ENCODE measurements at places on chromosomes 5 and 9. TPM values are rescaled to one million over a fixed set of nuclear protein-coding genes. Genes with fewer than 3 reads are reported as not detected.
A peak's percentile ranks its signal among the peaks of the same experiment; 100 is the strongest.

GRCh38 chr5:157189223-157189622, 8.6 kb downstream of the ITK start:
- DNase-seq: no peak

- DNase-seq: no peak
Observed at GRCh38 chr5:100505984-100506670, 29.0 kb upstream of the FAM174A start.

DNA sequence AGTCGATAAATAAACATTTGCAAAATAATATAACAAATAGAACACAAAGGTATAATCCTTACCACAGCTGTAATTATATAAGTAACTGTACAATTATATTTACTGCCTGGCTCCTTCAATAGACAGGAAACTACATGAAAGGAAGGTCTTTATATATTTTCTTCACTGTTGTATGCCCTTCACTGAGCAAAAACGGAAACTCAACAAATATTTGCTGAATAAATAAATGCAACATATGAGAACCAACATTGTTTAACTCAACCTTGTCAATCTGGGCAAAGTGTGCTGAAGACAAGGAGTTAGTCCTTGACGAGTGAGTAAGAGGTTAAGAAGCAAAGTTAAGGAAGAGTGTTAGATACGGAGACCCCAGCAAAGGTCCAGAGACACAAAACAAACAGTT, 22.6 kb downstream of the PSMD5 start:
- DNase-seq: no peak

GRCh38 chr9:4674783-4675182, 4.6 kb upstream of the CDC37L1 start:
- DNase-seq: no peak

- DNase-seq: no peak
Observed at GRCh38 chr5:2164586-2164985, 281.9 kb upstream of the IRX4 start.

DNA sequence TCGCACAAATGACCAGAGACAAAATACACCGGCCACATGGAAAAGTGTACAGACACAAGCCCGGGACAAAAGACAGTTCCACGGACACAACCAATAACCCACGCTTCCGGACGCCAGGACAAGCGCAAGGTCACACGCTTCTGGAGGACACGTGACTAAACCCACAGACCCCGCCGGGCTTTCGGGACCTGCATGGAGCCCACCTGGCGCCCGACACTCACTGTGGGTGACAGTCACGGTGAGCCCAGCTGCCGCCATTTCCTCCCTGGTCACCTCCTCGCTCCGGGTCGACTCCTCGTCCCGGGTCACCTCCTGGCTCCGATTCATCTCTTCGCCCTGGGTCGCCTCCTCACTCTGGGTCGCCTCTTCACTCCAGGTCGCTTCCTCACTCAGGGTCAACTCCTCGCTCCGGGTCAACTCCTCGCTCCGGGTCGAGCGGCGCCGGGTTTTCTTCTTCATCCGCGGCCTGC, 470 bp downstream of the BAG1 start:
- DNase-seq: peak; percentile 19

GRCh38 chr5:65332591-65332990, 149.1 kb downstream of the ADAMTS6 start:
- DNase-seq: no peak

GRCh38 chr9:4317681-4318080, 17.8 kb upstream of the GLIS3 start:
- no peak for DNase-seq

GRCh38 chr5:171306781-171307591, 2.1 kb upstream of the TLX3 start:
- DNase-seq: no peak

DNA sequence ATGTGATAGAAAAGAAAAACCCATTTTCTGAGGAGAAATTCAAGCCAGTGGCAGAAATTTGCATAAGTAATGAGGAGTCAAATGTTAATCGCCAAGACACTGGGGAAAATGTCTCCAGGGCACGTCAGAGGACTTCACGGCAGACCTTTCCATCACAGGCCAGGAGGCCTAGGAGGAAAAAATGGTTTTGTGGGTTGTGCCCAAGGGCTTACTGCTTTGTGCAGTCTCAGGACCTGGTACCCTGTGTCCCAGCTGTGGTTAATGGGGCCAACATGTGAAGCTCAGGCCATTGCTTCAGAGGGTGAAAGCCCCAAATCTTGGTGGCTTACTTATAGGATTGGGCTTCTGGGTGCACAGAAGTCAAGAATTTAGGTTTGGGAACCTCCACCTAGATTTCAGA, 54.8 kb upstream of the ADAMTS2 start:
- no peak for DNase-seq

DNA sequence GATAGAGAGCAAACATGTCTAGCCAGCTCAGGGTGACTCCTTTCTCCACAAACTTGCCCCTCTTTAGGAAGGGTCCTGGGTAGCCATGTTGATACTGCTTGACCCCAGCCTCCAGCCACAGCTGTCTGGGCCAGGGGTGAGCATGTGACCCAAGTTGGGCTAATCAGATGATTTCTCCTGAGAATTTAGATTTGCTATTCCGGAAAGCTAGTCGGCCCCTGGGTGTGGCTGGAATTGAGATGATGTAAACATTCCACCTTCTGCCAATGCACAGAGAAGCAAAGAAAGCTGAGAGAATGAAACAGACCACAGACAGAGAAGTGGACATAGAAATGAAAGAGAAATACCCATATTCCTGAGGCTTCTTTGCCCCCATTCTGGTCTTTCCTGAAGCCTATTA, 17.8 kb upstream of the B4GALT1 start:
- no peak for DNase-seq

DNA sequence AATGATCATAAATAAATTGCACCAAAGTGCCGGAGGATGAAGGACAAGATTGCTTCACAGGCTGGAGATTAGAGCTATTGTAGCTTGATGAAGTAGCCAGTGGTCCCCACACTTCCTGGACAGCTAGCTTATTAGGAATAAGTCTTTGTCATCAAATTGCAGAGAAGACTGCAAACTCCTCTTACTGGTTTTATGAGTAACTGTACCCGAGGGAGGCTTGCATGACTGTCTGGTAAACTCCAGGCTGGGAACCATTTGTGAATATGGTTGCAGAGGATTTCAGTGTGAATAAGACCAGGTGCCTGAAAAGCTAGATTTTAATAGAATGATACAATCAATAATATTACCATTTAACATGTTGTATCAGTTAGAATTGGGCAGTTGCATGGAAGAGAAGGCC, 36.5 kb upstream of the SEMA5A start:
- DNase-seq: no peak

DNA sequence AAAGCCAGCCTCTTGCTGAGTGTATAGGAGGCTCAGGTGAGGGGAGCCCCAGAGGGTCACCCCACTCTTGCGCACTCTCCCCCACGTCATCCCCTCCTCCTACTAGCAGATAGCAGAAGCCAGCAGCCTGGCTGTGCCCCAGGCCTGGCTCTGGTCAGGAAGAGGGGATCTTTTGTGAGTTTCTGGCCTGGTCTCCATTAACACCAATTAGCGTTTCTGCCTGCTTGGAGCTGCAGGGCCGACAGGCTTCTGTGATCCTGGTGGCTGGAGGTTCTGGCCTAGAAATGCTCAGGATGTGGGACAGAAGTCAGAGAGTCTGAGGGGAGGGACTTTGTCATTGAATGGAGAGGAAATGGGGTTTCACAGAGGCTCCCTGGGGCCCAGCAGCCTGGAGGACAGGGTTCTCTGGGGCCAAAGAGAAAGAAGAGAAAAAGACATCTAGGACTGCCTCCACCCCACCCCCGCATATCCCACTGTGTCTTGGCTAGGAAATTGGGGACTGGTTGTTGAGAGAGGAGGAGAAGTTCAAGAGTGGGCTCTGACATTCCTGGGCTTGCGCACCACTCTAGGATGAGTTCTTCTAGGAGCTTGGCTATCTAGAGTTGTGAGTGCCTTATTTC, 47.5 kb upstream of the ARAP3 start:
- no peak for DNase-seq

- no peak for DNase-seq
Observed at GRCh38 chr9:7211657-7212056, 453.9 kb downstream of the KDM4C start.

DNA sequence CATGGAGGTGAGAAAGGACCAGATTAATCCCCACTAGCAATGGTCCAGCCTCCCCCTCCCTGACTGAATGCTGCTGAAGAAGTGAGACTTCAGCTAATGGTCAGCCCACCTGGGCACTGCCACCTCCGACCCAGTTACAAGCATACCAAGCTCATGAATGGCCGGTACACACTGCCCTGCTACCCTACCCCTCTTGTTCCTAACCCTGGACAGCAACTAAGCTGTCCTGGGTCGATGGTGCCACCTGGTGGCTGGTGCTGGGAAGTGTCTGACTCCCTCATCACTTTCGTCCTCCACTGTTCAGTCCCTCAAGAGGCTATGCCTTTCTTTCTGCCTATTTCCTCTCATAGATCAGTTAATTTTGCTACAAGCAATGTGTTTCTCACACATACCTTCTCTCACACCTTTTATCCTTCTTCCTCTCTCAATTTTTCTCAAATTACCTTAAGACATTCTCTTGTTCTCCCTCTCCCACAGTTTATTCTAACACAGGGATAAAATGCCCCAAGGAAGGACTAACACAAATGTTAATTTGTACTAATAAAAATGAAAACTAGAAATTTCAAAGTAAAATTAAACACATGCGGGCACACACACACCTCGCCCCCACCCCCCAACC, 42.4 kb downstream of the PAX5 start:
- no peak for DNase-seq

- no peak for DNase-seq
Observed at GRCh38 chr9:127346584-127346983, 50.4 kb upstream of the SLC2A8 start.

DNA sequence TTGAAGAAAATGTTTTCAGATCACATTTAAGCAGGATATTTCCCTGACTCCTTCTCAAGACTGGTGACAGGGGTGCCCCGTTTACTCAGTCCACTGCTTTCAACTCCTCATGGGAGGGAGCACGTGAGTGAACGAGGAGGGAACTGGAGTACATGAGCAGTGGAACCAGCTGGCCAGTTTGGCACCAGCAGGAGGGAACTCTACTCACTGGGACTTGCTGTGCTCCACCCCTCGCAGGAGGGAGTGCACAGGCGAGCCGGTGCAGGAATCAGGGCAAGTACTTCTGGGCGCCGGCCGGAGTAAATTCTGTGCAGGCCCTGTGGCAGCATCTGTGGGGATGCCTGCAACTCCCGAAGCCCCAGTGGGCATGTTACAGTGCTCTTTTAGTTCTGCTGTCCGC, 1941.1 kb upstream of the C9orf72 start:
- no peak for DNase-seq

- no peak for DNase-seq
Observed at GRCh38 chr9:38226491-38226951, 157.5 kb upstream of the SHB start.

DNA sequence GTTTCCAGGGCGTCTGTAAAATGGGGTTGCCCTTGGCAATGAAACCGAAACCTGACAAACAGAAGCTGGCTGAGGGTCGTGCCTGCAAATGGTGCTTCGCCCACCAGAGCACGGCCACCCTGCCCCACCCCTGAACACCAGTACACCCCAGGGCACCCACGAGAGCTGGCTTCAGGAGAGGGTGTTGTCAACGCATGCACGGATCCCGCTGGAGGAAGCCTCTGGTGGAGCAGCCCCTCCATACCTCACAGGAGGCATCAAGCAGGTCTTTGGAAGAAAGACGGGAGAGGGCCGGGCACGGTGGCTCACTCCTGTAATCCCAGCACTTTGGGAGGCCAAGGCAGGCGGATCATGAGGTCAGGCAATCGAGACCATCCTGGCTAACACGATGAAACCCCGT, 8.6 kb downstream of the SLC6A3 start:
- no peak for DNase-seq

DNA sequence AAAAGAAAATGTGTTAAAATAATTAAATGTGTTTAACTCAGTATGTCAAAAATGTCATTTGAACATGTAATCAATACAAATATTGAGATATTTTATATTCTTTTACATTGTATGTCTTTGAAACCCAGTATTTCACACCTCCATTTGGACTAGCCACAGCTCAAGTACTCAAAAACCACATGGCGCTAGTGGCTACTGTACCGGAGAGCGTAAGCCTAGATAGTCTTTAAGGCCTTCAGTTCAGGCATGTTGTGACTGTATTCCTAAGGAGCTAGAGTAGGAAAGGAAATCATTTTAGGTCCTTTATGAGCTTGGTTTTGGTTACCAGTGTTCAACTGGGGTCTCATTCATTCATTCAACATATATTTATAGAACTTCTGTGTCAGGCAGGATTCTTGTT, 12.8 kb downstream of the FBXW2 start:
- DNase-seq: no peak

DNA sequence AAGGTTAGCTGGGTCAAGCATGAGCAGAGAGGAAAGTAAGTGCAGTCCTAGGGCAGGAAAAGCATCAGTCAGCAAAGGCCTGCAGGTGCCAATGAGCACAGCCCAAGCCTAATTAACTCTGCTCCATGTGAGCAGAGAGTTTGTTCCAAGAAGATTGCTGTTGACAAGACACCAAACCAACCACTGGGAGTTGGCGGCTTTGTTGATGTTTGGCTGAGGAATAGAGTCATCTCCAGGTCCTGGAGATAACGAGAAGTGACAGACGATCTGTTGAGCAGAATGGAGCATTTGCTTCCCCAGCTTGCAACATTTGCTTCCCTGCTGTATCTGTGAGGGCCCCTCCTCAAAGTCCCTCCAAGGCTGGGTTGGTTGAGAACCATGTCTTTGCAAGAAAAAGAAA, 68.2 kb downstream of the FAM114A2 start:
- no peak for DNase-seq

DNA sequence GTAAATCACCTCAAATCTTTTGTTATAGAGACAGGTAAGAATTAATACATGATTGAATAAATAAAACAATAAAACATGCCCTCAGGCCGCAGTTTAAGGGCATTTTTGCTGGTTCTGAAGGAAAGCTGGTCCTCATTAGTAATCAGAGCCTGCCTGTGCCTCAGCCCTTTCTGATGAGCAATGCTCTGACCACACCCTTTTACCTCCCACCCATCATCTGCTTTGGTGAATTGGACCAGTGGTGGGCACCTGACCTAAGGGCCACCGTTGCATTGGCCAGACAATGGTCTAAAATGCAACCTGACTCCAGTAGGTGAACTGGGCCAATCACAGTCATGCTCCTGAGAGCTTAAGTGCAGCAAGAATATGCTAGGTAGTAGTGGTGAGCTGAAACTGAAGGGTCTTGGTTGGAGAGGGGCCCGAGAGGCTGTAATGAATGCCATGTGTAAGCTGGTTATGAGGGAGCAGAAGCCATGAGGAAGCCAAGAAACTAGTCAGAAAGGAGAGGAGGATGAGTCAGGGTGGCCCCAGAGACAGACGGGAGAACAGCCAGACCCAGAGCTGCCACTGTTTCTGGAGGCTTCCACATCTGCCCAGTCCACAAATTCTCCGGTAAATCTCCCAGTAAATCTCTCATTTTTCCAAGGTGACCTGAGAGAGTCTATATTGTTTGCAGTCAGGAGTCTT, 45.5 kb upstream of the ZSWIM6 start:
- no peak for DNase-seq

- DNase-seq: no peak
Observed at GRCh38 chr9:109518621-109519335, 20.7 kb upstream of the PTPN3 start.

ITGA2 gene
- 4.9 TPM for total RNA-seq

IQGAP2 gene
- total RNA-seq: 15.3 TPM

INSL6 gene
- not detected for total RNA-seq

OGN gene
- 210 TPM for total RNA-seq

SLC34A1 gene
- total RNA-seq: not detected

NTNG2 gene
- total RNA-seq: 1.2 TPM

CCDC180 gene
- 5.8 TPM for total RNA-seq

CDH6 gene
- total RNA-seq: 3.2 TPM

MLANA gene
- total RNA-seq: not detected

PPP2R2B gene
- total RNA-seq: 29.8 TPM

HSPA4 gene
- total RNA-seq: 55.3 TPM

C5orf52 gene
- total RNA-seq: not detected

FGF1 gene
- total RNA-seq: 56.7 TPM

DOCK2 gene
- total RNA-seq: 40.3 TPM
